ENCODE measurements at places on chromosomes 2 and 18.

DNA sequence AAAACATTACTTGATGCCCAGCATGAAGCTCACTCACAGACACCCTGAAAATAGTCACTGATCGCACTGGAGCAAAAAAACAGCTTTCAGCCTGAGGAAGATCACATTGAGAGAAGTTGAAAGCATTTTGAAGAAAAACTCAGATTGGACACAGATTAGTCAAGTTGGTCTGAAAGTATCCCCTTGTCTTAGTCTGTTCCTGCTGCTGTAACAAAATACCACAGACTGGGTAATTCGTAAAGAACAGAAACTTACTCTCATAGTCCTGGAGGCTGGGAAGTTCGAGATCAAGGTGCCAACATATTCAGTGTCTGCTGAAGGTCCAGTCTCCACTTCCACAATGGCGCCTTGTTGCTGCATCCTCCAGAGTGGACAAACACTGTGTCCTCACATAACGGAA, 14.2 kb upstream of the NDUFV2 start:
- no peak for DNase-seq

- no peak for DNase-seq
These were observed 1.7 kb downstream of the HOXD12 start for GRCh38 chr2:176101216-176101830.

DNA sequence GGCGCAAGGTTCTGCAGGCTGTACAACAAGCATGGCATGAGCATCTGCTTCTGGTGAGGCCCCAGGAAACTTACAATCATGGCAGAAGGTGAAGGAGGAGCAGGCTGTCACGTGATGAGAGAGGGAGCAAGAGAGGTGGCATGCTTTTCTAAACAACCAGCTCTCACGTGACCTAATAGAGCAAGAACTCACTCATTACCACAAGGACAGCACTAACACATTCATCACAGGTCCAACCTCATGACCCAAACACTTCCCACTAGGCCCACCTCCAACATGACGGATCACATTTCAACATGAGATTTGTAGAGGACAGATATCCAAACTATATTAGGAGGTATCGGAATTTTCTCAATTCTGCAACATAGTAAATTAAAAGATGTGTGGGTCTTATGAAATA, 108.8 kb upstream of the DLX2 start:
- DNase-seq, result no peak

DNA sequence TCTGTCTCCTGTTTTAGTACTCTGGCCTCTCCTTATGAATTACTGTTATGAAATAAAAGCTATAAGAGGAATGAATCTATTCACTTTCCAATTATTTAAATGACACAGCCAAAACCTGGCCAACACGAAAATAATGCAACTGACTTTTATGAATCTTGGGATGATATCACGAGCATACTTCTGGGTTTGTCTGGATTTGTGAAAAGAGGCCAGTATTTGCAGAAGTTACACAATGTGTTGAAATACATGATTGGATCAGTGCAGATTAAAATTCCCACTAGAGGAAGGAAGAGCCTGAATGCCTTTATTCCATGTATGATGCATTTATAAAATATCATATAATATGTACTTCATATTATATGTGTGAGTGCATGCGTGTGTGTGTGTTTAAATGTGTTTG, 418.2 kb downstream of the GRB14 start:
- no peak for DNase-seq

GRCh38 chr2:107285621-107286299, 399.8 kb upstream of the ST6GAL2 start:
- DNase-seq, result no peak

GRCh38 chr18:76273956-76274355, 221.1 kb downstream of the ZNF516 start:
- no peak for DNase-seq

All from activated gamma-delta T cell (primary cell).